ENCODE measurements at places on chromosomes 13 and 19. TPM values are rescaled to one million over a fixed set of nuclear protein-coding genes. Genes with fewer than 3 reads are reported as not detected.

FSD1 gene
- total RNA-seq, result 13.3 TPM

DNA sequence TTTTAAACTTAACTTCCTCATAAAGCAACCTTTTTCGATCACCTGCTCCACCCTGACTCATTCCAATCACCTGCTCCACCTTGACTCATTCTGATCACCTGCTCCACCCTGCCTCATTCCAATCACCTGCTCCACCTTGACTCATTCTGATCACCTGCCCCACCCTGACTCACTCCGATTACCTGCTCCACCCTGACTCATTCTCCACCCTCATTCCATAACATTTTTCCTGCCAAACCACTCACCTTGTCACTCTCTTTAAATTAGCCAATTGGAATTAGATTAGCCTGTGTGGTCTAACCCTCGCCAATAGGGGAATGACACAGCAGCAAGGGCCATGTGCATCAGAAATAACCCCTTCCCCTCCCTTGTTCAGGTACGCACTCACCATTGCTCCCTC, 31.9 kb upstream of the ZNF83 start:
- H3K4me1 ChIP-seq, result peaks cover 10% of the 10 kb centered on the region
- no peaks in the 10 kb centered on the region for H3K27me3 ChIP-seq
- no peak overlapping the region for H3K27ac ChIP-seq
- peaks cover 6% of the 10 kb centered on the region for H3K36me3 ChIP-seq
- no peak for DNase-seq

PSG1 gene
- total RNA-seq, result not detected

- H3K36me3 ChIP-seq, result no peaks in the 10 kb centered on the region
- no peaks in the 10 kb centered on the region for H3K27me3 ChIP-seq
- H3K27ac ChIP-seq, result no peak overlapping the region
- DNase-seq, result no peak
- no peak overlapping the region for H3K4me3 ChIP-seq
Observed at GRCh38 chr13:100184095-100184494, 95.2 kb downstream of the PCCA start.

F2RL3 gene
- 0.08 TPM for total RNA-seq

ZNF677 gene
- 28.4 TPM for total RNA-seq

- H3K4me3 ChIP-seq, result no peak overlapping the region
- no peaks in the 10 kb centered on the region for H3K4me1 ChIP-seq
- no peak overlapping the region for H3K27ac ChIP-seq
- no peaks in the 10 kb centered on the region for H3K36me3 ChIP-seq
- no peak for DNase-seq
Observed at GRCh38 chr13:61531383-61532065, 115.9 kb upstream of the PCDH20 start.

THSD1 gene
- total RNA-seq, result 3.1 TPM

TNFAIP8L1 gene
- total RNA-seq, result 5.8 TPM

DNA sequence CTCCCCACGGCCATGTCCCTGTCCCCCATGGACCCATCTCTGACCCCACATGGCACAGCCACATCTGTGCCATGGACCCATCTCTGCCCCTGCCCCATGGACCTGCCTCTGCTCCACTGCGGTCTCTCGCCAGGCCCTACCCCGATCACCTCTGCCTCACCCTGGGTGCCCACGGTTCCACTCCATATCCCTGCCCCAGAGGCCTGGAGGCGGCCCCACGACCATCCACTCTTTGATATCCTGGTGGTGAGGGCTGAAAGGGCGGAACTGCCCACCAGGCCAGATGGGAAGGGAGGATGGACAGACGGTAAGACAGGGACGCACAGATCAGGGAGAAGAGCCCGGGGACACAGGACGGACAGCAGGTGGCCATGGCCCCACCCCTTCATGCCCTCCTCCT, 327 bp downstream of the PTGER1 start:
- peaks cover 11% of the 10 kb centered on the region for H3K36me3 ChIP-seq
- peak overlapping the region; percentile 73 for H3K27ac ChIP-seq
- H3K4me1 ChIP-seq, result peaks cover 39% of the 10 kb centered on the region
- DNase-seq, result no peak
- no peak overlapping the region for H3K4me3 ChIP-seq

GRCh38 chr19:54319892-54320670, 7.1 kb upstream of the LILRA5 start:
- H3K36me3 ChIP-seq, result no peaks in the 10 kb centered on the region
- no peak overlapping the region for H3K27ac ChIP-seq
- H3K4me3 ChIP-seq, result no peak overlapping the region
- H3K4me1 ChIP-seq, result no peaks in the 10 kb centered on the region

SIAH3 gene
- not detected for total RNA-seq

KLF2 gene
- 55.5 TPM for total RNA-seq

BRD4 gene
- total RNA-seq, result 143 TPM

C1QTNF9B gene
- not detected for total RNA-seq

GRCh38 chr19:45782820-45783785, 813 bp upstream of the DMPK start:
- DNase-seq, result no peak
- H3K27me3 ChIP-seq, result no peaks in the 10 kb centered on the region
- peak overlapping the region; percentile 95 for H3K27ac ChIP-seq

IGFL1 gene
- total RNA-seq, result not detected

DNA sequence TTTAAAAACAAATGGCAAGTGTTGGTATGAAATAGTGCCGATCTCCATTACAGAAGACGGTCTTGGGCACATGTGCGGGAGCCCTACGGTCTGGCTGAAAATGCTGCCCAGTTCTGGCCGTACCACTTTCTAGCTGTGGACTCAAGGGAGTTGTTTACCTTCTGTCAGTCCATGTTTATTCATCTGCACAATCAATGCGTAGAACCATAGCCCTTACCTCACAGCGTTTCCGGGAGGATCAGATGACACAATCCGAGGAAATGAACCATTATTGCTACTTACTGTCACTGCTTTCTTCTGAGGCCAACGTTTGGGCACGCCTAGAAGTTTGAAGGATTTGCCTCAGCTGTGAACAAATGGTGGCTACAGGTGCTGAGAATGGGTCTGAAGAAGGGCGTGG, 31.2 kb downstream of the GADD45B start:
- no peak overlapping the region for H3K4me3 ChIP-seq
- H3K27ac ChIP-seq, result peak overlapping the region; percentile 52
- no peak for DNase-seq
- no peaks in the 10 kb centered on the region for H3K27me3 ChIP-seq
- no peaks in the 10 kb centered on the region for H3K36me3 ChIP-seq

- H3K27ac ChIP-seq, result no peak overlapping the region
- no peak overlapping the region for H3K4me3 ChIP-seq
- H3K36me3 ChIP-seq, result no peaks in the 10 kb centered on the region
Observed at GRCh38 chr13:48535766-48536165, 2.9 kb upstream of the RCBTB2 start.

All from osteocyte (in vitro differentiated cells).